ENCODE measurements at places on chromosomes 7 and 10.

DNA sequence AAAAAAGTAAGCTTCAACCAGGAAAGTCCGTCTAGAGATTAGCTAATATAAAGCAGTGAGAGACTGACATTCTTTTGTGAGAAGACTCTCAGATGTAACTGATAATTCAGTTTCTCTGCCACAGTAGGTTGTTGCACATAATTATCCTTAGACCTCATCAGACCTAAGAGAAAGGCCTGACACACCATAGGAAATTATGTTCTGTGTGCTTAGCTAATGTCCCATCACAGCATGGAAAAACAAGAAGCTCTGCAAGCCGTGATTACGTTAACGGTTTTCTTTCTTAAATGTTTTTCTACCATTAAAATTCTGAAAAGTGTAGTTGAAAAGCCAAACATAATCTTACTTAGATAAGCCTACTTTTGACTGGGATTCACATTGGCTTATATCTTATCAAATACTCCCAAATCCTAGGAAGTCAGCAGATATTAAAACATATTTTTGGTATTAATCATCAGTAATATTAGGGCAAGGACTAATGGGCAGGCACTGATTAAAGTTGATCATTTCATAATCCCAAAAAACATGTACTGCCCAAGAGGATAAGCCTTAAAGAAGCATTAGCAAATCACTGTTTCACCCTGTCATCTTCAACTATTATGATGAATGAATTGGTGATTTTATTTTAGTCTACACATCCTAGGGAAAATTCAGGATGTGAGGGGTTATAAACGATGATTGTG is 5.2 kb downstream of the CSTF2T start:
- no peak for DNase-seq

GRCh38 chr7:130309986-130310385 is 17.0 kb downstream of the CPA4 start:
- no peak for DNase-seq

GRCh38 chr10:61635471-61635870 is 27.3 kb upstream of the CABCOCO1 start:
- DNase-seq, result no peak

GRCh38 chr10:63579371-63580014 is 58.3 kb downstream of the REEP3 start:
- DNase-seq, result no peak

- no peak for DNase-seq
Measured at GRCh38 chr7:101395376-101395775, 32.7 kb downstream of the COL26A1 start.

DNA sequence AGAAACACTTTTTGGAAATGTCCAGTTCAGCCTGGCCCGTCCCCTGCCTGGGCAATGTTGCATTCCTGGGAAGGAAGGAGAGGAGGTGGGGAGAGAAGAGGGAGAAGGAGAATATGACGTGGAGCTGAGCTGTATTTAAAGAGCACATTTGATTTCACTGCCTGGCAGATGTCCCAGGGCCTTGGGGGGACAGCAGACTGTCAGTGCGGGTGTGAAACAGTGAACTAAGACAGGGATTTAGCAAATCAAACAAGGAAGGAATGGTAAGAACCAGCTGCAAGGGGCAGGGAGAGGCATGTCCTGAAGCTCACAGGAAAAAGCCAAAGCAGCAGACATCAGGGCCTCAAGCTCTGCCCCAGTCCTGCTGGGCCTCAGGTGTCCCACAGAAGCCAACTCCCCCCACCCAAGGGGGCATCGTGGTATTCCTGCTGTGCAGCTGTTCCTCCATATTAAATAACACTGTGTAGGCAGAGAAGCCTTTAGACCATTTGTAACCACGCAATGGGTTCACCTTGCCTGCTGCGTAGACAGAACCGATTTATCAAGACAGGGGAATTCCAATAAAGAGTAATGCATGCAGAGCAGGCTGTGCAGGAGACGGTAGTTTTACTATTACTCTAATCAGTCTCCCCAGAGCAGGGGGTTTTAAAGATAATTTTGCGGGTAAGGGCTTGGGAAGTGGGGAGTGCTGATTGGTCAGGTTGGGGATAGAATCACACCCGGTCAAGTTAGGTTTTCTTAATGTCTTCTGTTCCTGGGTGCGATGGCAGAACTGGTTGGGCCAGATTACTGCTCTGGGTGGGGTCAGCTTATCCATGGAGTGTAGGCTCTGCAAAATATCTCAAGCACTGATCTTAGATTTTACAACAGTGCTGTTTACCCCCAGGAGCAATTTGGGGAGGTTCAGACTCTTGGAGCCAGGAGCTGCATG is 18.3 kb downstream of the LEP start:
- no peak for DNase-seq

DNA sequence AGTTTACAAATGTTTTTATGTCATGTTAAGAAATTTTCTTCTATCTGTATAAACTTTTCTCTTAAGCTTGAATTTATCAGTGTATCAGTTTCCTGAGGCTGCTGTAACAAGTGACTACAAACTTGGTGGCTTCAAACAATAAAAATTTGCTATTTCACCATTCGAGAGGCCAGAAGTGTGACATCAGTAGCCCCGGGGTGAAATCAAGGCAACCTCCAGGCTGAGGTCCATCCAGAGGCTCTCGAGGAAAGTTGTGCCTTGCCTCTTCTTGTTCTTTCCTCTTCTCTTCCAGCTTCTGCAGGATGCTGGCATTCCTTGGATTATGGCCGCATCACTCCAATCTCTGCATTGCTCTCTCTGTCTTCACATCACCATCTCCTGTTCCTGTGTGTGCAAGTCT is 6.5 kb upstream of the BEND7 start:
- no peak for DNase-seq

GRCh38 chr7:157656195-157656769 is 319.5 kb downstream of the DNAJB6 start:
- DNase-seq, result no peak

DNA sequence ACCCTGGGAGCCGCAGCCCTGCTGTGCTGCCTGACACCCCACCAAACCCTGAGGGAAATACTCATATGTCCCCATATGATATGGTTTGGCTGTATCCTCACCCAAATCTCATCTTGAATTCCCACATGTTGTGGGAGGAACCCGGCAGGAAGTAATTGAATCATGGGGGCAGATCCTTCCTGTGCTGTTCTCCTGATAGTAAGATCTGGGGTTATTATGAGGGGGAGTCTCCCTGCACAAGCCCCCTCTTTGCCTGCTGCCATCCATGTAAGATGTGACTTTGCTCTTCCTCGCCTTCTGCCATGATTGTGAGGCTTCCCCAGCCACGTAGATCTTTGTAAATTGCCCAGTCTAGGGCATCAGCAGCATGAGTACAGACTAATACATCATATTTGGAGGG is 68.7 kb downstream of the RGS10 start:
- no peak for DNase-seq

GRCh38 chr7:42348631-42349030 is 111.6 kb upstream of the GLI3 start:
- no peak for DNase-seq

- DNase-seq, result no peak
Measured at GRCh38 chr10:24730811-24731210, 7.1 kb upstream of the ARHGAP21 start.

- no peak for DNase-seq
Measured at GRCh38 chr7:128281605-128282380, 40.7 kb downstream of the LEP start.

DNA sequence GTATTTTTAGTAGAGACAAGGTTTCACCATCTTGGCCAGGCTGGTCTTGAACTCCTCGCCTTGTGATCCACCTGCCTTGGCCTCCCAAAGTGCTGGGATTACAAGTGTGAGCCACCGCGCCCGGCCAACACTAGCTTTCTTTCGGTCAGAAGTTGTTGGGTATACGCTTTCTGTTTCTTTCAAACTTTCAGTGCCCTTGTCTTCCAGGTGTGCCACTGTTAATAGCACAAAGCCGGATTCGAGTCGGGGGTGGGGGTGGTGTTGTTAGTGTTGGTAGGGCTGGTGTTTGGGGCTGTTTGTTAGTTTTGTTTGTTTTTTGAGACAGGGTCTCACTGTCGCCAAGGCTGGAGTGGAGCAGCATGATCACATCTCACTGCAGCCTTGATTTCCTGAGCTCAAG is 33.8 kb upstream of the NANOS1 start:
- no peak for DNase-seq

DNA sequence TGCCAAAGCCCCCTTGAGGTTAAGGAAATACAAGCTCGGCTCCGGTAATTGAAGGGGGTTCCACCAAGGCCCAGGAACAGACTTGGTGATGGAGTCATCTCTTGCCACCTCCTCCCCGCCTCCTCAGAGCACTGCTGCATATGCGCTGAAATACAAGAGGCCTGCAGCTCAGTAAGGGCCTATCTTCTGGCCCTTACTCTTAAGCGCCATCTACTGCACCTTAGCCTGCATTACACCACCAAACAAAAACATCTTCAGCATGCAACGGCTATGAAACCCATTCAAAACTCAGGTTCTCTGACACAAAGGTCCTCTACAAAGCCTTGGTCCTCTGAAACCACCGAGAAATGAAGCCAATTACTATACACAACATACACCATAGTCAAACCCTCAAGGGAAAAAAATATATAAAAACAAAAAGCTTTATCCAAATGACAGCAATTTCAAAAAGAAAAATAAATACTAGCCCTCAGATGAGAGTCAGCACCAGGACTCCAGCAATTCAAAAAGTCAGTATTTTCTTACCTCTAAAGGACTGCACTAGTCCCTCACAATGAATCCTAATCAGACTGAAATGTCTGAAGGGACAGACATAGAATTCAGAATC is 176.8 kb upstream of the TBX20 start:
- no peak for DNase-seq

DNA sequence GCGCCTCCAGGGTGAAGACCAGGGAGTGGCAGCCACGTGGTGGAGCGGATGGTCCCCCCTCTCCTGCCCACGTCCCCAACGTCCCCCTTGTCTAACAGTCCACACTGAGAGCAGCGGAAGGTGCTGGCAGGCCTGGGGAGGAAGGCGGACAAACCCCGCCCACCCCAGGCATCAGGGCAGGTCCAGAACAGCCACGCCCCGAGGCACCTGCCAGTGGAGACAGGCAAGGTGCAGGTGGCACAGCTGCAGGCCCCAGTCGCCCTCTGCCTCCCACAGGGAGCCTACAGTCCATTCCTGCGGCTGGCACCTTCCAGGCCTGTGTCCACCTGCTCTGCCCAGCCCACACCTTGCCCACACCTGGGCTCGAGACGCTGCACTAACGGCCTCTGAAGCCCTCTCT is 24.9 kb downstream of the CYP2W1 start:
- DNase-seq, result no peak

- peak; percentile 60 for DNase-seq
Measured at GRCh38 chr10:113126229-113127201, 176.5 kb downstream of the TCF7L2 start.

- DNase-seq, result no peak
Measured at GRCh38 chr10:117944676-117945447, 101.9 kb downstream of the RAB11FIP2 start.

GRCh38 chr7:30697719-30698460 is 15.6 kb upstream of the CRHR2 start:
- DNase-seq, result no peak

- DNase-seq, result no peak
Measured at GRCh38 chr10:81704596-81704995, 170.4 kb upstream of the NRG3 start.

DNA sequence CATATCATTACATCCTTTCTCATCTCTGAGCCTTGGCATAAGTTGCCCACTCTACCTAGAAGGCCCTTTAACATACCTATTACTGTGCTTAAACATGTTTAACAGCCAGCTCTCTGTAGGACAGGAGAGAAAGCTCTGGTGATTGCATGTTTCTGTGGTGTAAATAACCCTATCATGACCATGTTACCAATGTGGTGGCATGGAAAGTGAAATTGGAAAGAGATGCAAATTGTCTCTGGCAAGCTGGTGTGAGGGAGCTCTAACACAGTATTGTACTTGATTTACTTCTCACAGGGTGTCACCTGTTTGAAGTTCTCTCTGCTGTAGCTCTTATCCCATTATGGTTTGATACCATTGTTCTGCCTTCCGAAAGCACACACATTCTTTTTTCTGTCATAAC is 231.8 kb upstream of the DKK1 start:
- no peak for DNase-seq

- DNase-seq, result no peak
Measured at GRCh38 chr10:8302565-8302964, 248.1 kb downstream of the GATA3 start.

GRCh38 chr10:101054351-101054750 is 7.4 kb upstream of the KAZALD1 start:
- no peak for DNase-seq

GRCh38 chr10:128230401-128230800 is 104.2 kb upstream of the MKI67 start:
- DNase-seq, result no peak

DNA sequence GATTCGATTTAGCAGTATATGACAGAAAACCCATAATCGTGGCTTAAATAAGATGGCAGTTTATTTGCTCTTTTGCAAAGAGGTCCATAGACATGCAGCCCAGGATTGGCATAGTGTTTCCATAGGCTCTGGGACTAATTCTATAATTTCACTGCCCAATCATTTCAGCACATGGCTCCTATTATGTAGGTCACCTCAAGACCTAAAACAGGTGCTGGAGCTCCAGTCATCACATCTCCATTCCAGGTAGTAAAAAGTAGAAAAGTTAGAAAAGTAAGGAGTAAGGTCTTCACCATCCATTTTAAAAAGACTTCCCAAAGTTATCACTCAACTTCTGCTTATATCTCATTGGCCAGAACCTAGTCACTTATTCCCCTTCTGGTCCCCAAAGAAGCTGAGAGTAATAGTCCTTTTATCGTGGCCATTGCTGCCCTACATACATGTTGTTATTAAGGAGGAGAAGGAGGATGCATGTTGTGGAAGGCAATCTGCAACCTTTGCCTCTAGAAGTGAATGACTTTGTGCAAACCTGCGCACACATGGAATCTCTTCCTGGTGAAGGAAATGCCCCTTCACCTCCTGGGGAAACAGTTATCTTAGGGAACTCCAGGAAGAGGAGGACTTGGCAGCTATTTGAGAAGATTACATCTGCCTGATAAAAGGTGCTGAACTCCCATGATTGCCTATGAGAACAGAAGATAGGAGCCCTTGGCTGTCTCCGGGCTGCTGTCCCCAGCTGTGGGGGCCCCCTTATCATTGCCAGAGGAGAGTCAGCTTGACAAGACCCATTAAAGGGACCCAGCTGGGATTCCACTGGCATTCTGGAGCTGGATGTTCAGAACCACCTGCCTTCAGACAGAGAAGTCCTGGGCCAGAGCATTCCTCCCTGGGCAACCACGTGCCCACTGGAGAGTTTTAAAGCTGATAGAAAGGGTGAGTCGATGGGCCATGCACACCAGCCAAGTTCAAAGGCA is 330.6 kb upstream of the ZMIZ1 start:
- no peak for DNase-seq

- DNase-seq, result no peak
Measured at GRCh38 chr7:128357217-128357613, 4.3 kb downstream of the PRRT4 start.

DNA sequence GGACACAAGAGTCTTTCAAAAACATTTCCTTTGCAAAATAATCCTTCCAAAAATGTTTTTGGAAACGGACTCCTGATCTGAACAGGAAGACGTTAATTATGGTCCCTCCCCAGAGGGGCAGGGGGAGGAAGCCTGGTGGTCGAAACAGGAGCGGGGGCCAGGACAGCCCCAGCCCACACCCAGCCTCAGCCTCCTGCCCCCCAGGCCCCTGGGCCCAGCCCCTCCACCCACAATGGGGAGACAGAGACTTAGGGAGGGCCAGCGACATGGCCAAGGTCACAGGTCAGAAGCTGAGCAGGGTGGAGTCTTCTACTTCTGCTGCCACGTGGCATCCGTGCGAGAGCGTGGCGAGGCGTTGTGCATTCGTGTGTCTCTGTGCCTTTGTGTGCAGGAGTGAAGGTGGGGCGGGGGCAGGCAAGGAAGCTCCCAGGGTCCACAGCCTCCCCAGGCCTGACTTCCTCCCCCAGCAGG is 14.0 kb upstream of the GRIFIN start:
- no peak for DNase-seq
